Smooth muscle cell of the coronary artery (primary cell): ENCODE measurements at places on chromosomes 16 and 17. TPM values are rescaled to one million over a fixed set of nuclear protein-coding genes. Genes with fewer than 3 reads are reported as not detected.

The CD300E gene
- not detected in 2 replicates for total RNA-seq

The SEPTIN1 gene
- 0.12 and 0.15 TPM in 2 replicates for total RNA-seq

The MYO15B gene
- 1.6 and 4.0 TPM in 2 replicates for total RNA-seq

The CAVIN1 gene
- total RNA-seq = 602 and 708 TPM in 2 replicates

The OR4D2 gene
- total RNA-seq = not detected in 2 replicates

The PRPSAP2 gene
- total RNA-seq = 28.7 and 60.1 TPM in 2 replicates

The GCGR gene
- not detected in 2 replicates for total RNA-seq

The HSF4 gene
- total RNA-seq = 2.9 and 31.7 TPM in 2 replicates

The THUMPD1 gene
- 52.8 and 82.0 TPM in 2 replicates for total RNA-seq

The MED1 gene
- 11.0 and 16.5 TPM in 2 replicates for total RNA-seq

The MMP28 gene
- 0.60 TPM in 1 of 2 replicates, not detected in the other for total RNA-seq

The PDP2 gene
- 5.4 and 6.5 TPM in 2 replicates for total RNA-seq

The SYNGR3 gene
- 0.94 and 4.9 TPM in 2 replicates for total RNA-seq

The PLD6 gene
- 1.1 and 2.7 TPM in 2 replicates for total RNA-seq

The SLC13A2 gene
- not detected in 2 replicates for total RNA-seq

The NTN3 gene
- 0.23 and 0.47 TPM in 2 replicates for total RNA-seq

The TEKT3 gene
- 0.59 TPM in 1 of 2 replicates, not detected in the other for total RNA-seq

The SRL gene
- 0.12 TPM in 1 of 2 replicates, not detected in the other for total RNA-seq

The CNEP1R1 gene
- total RNA-seq = 22.5 and 26.9 TPM in 2 replicates

The SMG1 gene
- total RNA-seq = 32.2 and 41.0 TPM in 2 replicates

The UTS2R gene
- total RNA-seq = not detected in 2 replicates

The ADGRG3 gene
- not detected in 2 replicates for total RNA-seq

The PTX4 gene
- total RNA-seq = not detected in 2 replicates

The PNMT gene
- total RNA-seq = not detected in 2 replicates

The C16orf96 gene
- total RNA-seq = under 0.01 TPM in 1 of 2 replicates, not detected in the other

The CCL2 gene
- total RNA-seq = 17.9 and 393 TPM in 2 replicates

The PLXDC1 gene
- 0.23 and 16.8 TPM in 2 replicates for total RNA-seq

The MEOX1 gene
- total RNA-seq = under 0.01 and 0.75 TPM in 2 replicates
